ENCODE measurements at places on chromosomes 2 and 18.
A peak's percentile ranks its signal among the peaks of the same experiment; 100 is the strongest.

- no peak for DNase-seq
Observed at GRCh38 chr2:54945391-54946219, 104.6 kb downstream of the RTN4 start.

DNA sequence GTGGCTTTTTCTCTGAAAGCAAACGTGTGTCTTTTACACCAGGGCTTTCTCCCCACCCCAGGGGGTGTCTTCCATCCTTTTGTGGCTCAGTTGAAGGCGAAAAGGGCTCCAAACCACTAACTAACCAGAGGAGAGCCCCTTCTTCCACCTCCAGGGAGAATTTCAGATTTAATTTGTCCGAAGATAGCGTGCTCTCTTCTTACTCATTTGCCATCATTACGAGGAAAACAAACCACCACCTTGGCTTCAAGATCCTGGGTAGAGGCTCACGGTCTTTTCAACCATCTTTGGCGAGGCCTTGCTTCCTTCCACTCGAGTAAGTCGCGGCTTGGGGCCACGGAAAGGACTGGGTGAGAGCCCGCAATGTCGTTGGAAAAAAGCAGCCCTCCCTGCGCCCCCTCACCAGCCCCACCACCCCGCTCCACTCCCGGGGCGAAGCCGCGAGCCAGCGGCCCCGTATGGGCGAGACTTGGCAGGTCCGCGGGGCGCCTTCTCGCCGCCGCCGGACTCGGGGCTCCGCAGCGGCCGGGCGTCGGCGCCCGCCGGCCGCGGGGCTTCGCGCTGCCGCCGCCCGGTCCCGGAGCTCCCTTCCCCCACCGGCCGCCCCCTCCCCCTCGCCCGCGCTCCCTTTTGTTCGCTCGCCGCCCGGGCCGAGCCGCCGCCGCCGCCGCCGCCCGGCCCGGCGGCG is 1.7 kb upstream of the ZNF532 start:
- DNase-seq: peak; percentile 12

DNA sequence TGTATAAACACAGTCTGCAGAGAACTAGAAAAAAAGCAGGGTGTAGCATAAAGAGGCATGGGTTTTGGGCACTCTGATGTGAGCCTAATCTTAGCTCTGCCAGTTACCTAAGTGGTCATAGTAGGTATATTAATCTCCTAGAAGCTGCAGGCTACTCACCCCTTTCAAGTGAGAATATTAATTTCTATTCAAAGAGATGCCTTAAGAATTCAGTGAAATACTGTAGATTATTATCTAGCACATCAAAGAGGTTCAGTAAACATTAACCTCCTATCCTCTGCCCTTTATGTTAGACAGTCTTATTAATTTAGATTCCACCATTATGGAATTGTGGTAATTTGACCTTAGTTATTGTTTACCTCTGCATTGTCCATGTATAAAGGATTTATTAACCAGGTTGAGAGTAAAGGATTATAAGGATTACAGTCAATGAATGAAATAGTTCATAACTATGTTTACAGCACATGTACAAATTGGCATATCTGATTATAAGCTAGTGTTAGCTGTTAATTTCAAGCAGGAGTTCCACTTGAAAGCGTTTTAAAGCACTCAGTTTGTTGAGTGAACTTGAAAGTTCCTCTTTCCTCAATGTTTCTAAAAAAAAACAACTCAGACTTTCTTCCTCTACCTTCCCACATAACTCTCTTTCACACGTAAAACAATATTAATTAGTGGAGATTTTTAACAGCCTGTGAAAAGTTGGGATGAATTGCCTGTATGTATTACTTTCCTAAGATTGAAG is 150.6 kb upstream of the EPC2 start:
- no peak for DNase-seq

GRCh38 chr2:239262484-239263230 is 138.2 kb downstream of the HDAC4 start:
- no peak for DNase-seq

- DNase-seq: no peak
Observed at GRCh38 chr2:219553168-219553417, 9.3 kb downstream of the TMEM198 start.

DNA sequence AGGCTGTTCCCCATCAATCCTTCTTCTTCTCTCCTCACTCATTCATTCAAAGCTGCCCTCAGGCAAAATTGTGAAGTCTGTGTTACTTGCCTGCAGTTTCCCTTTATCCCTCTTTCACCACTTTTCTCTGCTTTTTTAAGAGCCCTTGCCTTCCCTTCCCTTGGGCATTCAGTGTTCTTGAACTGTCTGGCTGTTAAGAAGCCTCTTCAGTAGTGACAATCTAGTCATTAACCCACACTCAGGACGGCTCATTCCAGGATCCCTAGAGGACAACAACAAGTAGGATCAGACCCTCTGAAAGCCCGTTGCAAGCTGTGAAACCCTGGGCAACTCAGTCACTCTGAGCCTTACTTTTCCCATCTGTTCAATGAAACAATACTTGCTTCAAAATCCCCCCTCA is 615.7 kb downstream of the EPHA4 start:
- DNase-seq: no peak

- DNase-seq: no peak
Observed at GRCh38 chr2:149070681-149071320, 32.3 kb downstream of the LYPD6B start.

GRCh38 chr2:100960688-100961087 is 41.4 kb upstream of the RPL31 start:
- no peak for DNase-seq

DNA sequence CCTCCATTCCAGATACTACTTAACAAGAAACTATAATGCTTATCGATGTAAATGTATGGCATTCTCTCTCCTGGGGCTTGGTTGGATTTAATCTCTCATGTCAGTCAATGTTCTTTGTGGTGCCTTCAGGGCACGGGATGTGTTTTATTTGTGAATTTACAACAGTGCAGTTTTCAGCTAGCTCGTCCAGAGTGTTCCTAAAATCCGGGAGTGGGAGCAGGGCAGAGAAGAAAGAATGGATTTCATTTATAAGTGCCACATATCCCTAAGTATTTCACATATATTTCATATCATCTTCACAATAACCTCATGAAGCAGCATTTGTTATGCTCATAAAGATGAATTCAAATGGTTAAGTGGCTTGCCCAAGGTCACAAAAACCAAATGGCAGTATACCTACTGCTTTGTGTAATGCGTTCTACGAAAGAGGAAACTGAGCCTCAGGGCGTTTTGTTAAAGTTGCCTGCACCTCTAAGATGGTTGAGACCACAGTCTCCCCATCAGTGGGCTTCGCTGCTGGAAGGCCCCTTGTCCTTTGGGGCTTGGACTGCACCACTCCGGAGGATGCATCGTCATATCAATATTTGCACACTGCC is 134.7 kb upstream of the MGAT5 start:
- no peak for DNase-seq

GRCh38 chr2:162257425-162257824 is 14.2 kb upstream of the FAP start:
- no peak for DNase-seq

DNA sequence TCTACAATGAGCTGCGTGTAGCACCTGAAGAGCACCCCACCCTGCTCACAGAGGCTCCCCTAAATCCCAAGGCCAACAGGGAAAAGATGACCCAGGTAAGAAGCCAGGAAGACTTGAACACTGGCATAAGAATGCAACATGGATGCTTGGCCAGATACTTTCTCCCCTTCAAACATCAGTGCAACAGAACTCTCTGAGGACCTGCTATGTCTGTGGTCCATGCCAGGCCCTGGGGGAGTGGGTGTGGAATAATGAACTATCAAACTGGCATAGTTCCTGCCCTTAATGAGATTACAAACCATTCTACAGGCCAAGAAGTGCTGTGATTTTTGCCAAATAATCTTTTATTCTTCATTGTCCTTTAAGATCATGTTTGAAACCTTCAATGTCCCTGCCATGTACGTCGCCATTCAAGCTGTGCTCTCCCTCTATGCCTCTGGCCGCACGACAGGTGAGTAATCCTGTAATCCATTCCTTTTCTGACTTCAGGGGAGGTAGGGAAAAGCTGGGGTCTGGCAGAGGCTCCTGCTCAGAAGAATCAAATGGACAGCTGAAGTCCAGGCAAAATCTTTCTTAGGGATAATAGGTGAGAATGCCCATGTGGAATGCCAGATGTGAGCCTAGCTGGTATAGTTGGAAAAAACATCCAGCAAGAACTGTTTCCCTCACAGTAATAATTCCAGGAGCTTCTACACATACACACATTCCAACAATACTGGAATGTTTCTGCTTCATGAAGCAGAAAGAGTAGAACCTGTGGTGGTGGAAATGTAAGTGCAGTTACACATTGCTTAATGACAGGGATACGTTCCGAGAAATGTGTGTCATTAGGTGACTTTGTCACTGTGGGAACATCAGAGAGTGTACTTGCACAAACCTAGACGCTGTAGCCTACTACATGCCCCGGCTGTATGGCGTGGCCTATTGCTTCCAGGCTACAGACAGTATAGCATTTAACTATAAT is 16.2 kb downstream of the ACTG2 start:
- DNase-seq: no peak

GRCh38 chr2:111705239-111705638 is 178.8 kb downstream of the ANAPC1 start:
- DNase-seq: no peak

DNA sequence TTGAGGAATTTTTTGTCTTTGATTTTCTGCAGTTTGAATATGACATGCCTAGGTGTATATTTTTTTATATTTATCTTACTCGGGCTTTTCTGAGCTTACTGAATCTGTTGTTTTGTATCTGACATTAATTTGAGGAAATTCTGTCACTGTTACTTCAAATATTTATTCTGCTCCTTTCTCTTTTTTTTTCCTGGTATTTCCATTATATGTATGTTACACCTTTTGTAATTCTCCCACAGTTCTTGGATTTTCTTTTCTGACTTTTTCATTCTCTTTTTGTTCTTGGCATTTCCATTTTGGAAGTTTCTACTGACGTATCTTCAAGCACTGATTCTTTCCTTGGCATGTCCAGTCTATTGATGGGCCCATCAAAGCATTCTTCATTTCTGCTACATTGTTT is 24.1 kb upstream of the SKA1 start:
- DNase-seq: no peak

DNA sequence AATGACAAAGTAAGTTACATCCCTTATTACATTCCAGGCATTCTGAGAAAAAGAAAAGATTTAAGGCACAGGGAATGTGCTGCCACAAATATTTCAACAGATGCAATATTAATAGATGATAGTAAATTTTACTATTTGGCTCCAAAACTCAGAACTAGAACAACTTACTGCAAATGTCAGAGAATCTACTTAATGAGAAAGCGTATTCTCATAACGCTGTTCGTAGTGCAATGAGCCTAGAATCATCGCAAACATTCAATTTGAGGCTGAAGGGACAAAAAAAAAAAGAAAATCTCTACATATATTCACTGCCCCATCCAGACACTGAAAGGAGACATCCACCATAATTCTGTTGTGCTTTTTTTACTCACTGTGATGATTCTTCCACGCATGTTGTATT is 272.1 kb upstream of the DOK6 start:
- DNase-seq: no peak

DNA sequence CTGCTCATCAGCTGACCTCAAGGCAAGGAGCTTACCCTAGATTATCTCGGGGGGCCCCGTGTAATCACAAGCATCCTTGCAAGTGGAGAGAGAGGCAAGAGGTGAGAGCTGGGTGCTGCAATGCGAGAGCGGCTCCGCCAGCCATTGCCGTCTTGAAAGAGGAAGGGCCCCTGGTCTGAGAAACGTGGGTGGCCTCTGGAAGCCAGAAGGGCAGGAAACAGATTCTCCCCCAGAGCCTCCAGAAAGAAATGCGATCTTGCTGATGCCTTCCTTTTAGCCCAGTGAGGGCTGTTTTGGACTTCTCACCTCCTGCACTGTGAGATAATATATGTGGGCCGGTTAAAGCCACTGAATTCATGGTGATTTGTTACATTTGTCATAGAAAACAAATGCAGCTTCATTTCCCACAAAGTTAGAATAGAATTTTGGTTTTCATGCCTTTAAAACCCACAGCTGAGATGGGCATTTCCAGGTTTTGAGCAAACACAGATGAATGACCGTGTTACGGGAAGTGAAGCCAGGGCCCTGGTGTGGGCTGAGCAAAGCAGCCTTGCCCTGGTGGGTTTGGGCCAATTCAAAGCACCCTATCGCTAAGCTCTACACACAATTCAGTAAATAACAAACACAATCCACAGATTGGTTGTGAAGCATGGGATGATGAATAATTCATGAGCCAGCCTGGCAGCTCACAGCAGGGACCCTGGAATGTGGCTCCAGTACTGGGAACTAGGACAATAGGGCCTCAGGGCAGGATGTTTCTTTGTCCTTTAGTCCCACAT is 319.9 kb upstream of the HS6ST1 start:
- DNase-seq: no peak

DNA sequence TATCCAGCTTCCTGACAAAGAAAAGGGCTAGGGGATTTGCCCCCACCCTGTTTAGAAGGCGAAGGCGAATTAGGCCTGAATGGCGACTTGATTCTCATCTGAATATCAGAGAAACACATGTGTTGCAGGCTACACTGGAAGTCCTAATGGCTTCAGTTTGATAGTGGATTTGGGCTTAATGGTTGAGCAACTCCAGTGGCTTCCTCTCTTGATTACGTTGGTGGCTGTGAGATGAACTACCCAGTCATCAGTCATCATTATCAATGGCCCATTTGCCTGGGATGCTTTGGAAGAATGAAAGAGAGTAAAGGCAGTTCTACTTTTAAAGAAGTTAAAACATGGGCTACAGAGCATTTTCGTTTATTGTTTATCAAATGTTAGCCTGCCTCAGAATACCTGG is 60.9 kb upstream of the IL1R1 start:
- DNase-seq: no peak

GRCh38 chr2:239660390-239661230 is 259.8 kb upstream of the HDAC4 start:
- DNase-seq: no peak

All from stimulated activated CD4-positive, alpha-beta T cell treated with anti-CD3 and anti-CD28 coated beads, Interleukin-4, amount 100 ng/mL, for 4 hours (primary cell).